ENCODE measurements at places on chromosomes 11 and 22.
A peak's percentile ranks its signal among the peaks of the same experiment; 100 is the strongest.

DNA sequence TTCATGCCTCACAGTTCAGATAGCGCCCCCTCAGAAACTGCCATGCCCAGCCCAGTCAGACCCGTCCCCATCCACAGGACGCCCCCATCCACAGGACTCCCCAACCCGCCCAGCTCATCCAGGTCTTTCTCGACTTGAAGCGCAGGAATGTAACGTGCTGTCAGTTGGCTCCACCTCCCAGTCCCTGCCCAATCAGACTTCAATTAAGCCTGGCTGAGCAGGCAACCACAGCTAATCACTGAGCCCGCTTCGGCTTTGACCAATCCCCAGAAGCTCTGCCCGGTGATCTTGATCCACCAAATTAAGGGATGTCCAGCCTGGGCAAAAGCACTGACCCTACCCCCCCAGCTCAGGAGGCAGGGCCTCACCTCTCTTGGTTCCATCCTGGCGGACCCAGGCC, 10.5 kb upstream of the MFNG start:
- DNase-seq = no peak

GRCh38 chr22:48426466-48427380, 1401.0 kb downstream of the BRD1 start:
- DNase-seq = no peak

- no peak for DNase-seq
Measured at GRCh38 chr11:13963169-13963948, 836 bp downstream of the SPON1 start.

DNA sequence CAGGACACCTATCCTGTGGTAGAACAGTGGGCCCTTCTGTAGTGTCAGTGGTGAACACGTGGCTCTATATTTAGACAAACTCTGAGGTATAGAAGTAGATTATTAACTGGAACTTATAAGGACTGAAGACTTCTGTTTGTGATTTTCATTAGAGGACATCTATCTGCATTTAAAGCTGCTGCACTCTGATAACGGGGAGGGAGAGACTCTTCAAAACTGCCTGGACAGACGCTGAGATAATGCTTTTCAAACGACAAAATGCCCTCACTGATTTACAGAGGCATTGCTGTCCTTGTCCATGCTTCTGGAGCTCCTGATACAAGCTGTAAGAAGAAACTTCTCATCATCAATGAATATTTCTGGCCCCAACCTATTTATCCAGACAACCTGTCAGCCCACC, 425.2 kb downstream of the OPCML start:
- DNase-seq = no peak

DNA sequence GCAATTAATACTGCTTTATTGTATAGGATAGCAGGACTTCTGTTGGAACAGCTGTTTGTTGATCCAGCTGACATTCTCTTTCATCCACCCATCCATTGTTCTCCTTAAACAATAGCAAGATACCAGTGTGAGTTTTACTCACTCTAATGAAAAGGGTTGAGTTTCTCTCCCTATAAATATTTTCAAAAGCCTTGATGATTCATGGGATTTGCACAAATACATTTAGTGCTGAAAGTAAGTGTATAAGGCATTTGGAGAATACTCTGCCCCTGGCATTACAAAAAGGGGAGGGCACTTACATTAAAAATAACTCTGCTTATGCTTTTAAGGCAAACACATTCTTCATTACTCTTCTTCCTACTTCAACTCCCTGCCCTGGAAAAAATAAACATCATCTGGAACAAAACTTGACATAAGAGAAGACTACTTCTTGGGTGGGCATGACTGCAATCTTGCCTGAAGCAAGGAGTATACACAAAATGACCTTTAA, 634.9 kb downstream of the METTL15 start:
- DNase-seq = peak; percentile 20

- DNase-seq = no peak
Measured at GRCh38 chr11:103450241-103450640, 341.0 kb downstream of the DYNC2H1 start.

DNA sequence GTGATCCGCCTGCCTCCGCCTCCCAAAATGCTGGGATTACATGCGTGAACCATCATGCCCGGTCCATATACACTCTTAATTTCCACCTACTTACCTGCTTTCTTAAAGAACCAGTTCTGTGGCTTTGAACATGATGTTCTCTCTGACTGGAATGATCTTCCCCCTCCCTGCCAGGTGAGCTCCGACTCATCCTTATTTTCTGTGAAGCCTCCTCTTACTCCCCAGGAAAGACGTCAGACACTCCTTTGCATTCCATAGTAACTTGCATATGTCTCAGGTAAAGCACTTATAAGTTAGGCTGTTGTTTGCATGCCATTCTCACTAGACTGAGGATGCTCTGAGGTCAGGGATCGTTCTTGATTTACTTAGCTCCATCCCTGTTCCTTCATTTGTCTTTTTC, 91.8 kb upstream of the RAB1B start:
- DNase-seq = no peak

DNA sequence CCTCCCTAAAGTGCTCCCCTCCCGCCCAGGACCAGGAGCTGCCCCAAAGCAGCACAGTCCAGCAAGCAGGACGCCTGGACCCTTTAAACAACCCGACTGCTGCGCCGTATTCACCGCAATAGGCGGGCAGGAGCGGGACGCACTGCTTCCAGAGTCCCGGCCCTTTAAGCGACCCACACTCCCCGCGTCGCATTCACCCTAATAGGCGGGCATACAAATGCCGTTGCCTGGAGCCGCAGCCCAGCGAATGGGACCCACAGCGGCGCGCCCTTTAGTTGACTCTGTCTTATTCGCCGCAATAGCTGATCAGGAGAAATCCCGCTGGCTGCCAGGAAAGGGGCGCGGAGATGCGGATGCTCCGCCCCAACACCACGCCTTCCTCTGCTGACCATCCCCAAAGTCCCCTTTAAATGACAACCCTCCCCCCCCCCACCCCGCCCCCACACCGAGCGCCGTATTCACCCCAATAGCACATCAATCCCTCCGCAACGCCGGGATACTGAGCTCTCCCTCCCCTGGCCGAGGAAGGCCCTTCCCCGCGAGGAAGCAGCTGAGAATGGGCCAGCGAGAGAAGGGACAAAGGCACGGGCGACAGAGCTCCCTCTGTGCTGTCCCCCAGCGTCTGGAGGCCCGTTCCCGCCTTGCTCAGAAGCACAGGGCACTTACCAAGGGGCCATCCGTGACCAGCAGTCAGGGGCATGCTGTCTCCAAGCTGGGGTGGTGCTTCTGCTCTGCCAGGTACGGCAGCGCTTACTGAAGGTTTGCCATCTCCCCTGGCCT, 4.7 kb downstream of the OSBPL5 start:
- peak; percentile 92 for DNase-seq

- DNase-seq = no peak
Measured at GRCh38 chr11:119476666-119477331, 53.8 kb upstream of the THY1 start.

GRCh38 chr22:39253435-39254070, 8.8 kb upstream of the PDGFB start:
- peak; percentile 58 for DNase-seq

DNA sequence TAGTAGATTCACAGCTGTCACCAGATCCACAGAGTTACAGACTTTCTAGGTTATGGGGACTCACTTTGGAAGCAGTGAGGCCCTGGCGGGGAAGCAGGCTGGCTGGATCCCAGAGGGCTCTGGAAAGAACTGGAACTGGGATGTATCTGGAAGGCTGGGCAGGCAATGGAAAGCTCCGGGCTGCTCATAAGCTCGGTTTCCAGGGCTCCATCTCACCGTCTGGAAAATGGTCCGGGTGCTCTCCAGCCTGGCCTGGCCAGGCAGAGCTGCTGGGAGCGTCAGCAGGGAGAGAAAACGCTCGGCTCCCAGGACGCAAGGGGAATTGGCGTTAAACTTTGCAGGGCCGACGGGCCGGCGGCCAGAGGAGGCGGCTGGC, 335 bp upstream of the SEZ6L start:
- no peak for DNase-seq

DNA sequence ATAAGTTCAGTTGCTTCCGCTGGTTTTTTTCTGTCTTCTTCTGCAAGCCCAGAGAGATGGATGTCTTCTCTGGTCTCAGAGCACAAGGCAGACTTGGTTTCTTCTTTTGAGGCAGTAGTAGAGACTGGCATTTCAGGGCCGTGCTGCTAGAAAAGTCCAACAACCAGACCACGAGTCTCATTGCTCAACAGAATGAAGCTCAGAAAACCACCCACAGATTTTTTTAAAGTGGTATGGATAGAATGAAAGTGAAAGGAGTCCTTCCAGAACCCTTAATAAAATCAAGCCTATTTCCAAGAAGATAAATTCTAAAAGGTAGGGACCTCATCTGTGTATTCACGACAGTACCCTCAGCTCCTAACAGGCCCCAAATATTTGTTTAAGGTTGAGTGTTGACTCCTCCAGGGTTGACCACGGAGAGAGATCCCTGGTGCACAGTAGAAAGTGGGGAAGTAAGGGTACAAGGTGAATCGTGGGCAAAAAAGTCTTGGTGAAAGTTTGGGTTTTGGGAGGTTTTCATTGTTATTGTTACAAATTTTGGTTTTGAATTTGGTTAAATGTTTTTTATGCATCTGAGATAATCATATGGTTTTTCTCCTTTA, 43.6 kb upstream of the DDX6 start:
- no peak for DNase-seq

GRCh38 chr22:25990940-25991339, 178.3 kb upstream of the SEZ6L start:
- DNase-seq = no peak

DNA sequence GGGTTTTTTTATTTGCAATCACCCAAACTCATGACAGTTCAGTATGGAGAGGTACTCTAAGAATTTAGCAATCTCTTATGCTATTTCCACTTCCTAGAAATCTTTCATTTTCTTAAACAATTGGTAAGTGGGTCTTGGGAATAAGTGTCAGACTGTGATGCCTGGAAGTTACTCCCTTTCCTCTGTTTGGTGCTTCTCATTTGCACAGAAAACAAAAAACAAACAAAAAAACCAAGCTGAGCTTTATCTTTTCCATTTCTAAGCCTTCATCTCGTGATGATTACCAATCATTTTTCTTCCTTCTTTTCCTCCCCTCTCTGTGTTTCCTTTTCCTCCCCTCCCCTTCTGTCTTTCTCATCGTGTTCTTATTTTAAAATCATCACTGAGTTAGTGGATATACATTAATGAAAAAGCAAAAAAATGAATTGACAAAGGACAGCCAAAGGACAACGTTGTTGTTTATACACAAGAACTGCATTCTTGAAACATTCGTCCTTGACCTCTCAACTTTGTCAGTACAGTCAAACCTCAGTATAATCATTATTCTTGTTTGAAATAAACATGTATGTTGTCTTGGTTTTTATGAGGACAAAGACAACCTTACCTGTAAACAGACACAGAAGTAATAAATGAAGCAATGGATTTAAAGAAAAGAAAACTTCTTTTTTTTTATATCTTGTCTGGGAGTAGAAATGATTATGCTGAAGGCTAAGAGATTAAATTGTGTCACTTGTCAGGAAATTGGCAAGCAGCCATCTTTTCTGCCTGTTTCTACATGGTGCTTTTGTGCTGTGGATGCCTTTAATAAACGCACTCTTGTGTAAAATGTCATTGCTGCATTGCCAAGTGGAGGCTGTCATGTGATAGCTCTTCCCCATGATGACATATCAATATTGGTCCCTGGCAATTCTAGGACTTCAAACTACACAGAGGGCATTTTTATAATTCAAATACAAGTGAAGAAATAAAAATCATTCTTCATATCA, 803.2 kb upstream of the CCDC90B start:
- no peak for DNase-seq

DNA sequence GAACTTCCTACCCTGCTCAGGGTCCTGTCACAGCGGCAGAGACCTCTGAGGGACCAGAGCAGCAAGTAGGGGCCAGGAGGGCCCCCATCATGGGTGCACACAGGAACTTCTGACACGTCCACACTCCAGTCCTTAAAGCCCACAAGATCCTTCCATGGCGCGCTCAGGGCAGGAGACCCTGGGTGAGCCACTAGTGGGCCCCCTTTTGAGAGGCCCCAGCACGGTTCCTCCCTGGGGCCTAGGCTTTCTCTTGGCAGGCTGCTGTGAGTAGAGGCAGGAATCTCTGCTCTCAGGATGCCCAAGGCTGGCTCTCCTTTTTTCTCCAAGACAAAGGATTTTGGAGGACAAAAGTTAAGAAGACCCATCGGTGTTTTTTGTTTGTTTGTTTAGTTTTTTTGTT, 22.4 kb downstream of the RPS6KA4 start:
- DNase-seq = no peak

DNA sequence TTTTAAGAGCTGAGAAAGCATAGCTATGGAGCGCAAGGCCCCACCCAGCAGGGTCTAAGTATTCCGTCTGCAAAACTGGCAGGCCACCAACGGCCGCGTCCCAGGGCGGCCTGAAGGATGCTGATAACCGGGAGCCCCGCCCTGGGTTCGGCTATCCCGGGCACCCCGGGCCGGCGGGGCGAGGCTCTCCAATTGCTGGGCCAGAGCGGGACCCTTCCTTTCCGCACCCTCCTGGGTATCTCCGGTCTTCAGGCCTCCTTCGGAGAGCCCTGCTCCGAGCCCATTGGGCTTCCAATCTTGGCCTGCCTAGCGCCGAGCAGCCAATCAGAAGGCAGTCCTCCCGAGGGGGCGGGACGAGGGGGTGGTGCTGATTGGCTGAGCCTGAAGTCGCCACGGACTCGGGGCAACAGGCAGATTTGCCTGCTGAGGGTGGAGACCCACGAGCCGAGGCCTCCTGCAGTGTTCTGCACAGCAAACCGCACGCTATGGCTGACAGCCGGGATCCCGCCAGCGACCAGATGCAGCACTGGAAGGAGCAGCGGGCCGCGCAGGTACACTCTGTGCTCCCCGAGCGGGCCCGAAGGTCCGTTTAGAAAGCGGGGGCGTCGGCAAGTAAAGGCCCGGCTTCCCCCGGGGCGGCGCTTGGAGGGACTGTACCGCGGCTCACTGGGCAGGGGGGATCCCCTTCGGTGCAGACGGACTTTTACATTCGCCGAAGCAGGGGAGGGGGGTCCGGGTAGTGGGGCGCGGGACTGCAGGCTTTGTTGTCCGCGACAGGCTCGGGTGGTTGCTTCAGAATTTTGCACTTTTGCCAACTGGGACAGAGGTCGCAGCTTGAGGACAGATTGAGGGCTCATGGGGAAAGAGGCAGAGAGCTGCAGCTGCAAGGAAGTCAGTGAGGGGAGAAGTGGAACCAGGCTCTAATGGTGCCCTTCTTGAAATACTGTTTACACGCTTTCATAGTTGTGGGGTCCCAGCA, at the start of gene CAT:
Gene CAT, plus strand, starts transcription at position 406 of the 979 bp plus-strand sequence. Its CDS starts 80 bp downstream, at position 486.
- peak; percentile 98 for DNase-seq

GRCh38 chr22:43216738-43217137, 29.8 kb upstream of the TTLL12 start:
- DNase-seq = no peak

DNA sequence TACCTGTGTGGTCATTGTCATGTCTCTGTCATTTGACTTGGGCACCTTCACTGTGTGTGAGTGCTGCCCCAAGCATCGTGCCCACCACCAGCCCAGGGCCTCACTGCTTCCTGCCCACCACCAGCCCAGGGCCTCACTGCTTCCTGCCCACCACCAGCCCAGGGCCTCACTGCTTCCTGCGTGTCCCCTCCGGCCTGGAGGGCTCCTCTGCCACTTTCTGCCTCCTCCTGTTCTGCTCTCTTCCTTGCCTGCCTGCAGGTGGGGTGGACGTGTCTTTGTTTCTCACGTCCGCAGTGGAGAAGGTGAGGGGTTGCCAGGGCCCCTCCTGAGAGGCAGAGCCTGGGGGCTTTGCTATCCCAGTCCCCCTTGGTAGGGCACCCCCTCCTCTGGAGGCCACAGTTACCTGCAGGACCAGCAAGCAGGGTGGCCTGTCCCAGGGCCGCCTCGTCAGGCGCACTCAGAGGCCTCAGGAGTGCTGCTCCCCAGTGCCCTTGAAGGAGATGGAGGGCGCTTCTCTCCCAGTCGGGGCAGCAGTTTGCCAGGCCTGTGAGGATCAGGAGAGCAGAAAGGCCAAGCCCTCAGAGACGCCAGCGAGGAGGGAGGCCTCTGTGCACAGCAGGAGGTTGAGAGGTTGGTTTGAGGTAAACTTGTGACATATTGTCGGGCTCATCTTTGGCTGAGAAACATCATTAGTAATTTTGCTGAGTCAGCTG, 290.7 kb downstream of the TBC1D22A start:
- no peak for DNase-seq
